GM04503 (cell line): ENCODE measurements at places on chromosomes 5 and 9.

GRCh38 chr9:73923796-73924195 is 573.3 kb upstream of the RORB start:
- no peak for DNase-seq

- DNase-seq: no peak
These were observed 183.1 kb downstream of the PARP8 start for GRCh38 chr5:50849554-50849953.

DNA sequence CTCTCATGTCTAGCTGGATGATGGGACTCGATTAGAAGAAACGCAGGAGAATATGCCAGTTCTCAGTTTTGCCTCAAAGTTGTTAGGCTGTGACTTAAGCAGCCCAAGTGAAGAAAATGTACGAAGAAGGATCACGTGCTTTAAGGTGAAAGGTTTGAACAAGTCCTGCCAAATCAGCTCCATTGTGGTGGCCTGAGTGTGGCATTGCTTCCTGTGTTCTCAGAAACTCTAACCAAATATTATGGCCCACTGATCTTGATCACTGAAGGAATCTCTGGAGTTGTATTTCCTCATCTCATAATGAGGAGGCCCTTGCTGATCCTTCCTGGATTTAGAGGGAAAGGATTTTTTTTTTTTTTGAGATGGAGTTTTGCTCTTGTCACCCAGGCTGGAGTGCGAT is 44.0 kb downstream of the OTULIN start:
- no peak for DNase-seq

- peak; percentile 73 for DNase-seq
These were observed 14.1 kb downstream of the POLR3G start for GRCh38 chr5:90488791-90489190.

DNA sequence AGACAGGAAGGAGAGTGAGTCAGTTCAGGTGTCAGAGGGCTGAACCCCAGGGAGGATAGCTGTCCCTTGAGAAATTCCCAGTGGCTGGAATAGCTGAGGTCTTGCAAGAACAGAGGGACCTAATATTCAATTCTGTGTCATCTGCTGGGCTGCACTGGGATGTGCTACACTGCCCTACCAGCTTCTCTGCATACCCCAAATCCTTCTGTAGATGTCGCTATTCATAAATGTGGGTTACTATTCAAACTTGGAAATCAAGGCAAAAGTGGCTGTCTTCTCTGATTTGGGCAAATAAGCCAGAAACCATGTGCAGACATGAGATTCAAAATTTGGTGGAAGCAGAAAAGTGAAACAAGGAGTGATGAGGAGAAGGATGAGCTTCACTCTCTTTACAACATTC is 16.3 kb downstream of the TNFSF8 start:
- no peak for DNase-seq

GRCh38 chr9:111301195-111301594 is 28.8 kb downstream of the OR2K2 start:
- no peak for DNase-seq

- DNase-seq: no peak
These were observed 22.7 kb downstream of the KLF4 start for GRCh38 chr9:107466826-107467225.

GRCh38 chr5:16918891-16919671 is 17.0 kb downstream of the MYO10 start:
- no peak for DNase-seq

GRCh38 chr5:169944922-169945680 is 35.2 kb downstream of the INSYN2B start:
- DNase-seq: no peak

DNA sequence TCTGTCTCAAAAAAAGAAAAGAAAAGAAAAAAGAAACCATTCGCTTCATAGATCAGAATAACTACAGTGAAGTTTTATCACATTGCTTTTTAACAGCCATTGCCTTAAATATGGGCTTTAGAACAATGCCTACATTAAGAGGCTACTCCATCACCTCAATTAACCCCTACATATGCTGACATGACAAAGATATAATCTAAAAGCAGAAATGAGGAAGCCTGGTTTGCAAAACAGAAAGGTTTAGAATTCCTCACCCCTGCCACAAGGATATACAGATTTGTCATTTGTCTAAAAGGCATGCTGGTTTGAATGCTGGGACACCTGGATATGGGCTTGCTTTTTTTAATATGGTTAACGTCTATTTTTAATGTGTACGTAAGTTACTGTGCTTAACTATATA is 1353.0 kb upstream of the C9orf72 start:
- DNase-seq: no peak

GRCh38 chr9:118961857-118962256 is 407.4 kb downstream of the BRINP1 start:
- DNase-seq: peak; percentile 80

DNA sequence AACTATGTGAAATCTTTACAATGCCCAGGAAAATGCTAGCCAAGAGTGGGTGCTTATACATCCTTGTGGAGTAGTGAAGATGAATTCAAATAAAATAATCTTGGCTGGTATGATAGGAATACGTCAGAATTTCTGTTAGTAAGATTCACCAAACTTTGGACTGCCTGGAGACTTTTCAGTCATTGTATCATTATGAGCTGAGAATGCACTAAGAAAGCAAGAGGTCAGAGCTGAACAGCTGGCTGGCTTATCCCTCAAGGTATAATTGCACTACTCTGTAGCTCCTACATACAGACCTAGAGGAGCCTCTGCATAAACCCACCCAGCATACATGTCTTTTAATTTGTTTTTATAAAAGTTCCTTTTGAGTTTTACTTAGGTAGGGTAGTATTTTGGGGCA is 568.5 kb upstream of the RIOK2 start:
- DNase-seq: no peak

DNA sequence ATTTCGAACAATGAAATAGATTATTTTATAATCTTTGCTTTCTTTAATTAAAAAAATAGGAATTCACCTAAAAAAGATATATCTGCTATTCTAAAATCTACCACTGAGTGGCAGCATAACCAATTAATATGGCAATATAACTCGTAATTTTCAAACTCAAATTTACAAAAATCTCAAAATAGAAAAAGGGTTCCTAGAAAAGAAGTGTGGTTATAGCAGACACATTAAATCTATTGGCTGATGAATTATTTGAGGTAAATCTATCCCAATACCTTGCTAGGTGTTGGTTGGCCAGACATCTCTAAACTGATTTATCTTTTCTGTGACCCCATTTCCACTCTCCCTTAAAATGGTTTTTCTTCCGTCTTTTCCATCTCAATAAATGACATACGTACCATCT is 30.2 kb upstream of the NRG2 start:
- no peak for DNase-seq

GRCh38 chr5:171433352-171433698 is 13.9 kb downstream of the FGF18 start:
- DNase-seq: no peak

DNA sequence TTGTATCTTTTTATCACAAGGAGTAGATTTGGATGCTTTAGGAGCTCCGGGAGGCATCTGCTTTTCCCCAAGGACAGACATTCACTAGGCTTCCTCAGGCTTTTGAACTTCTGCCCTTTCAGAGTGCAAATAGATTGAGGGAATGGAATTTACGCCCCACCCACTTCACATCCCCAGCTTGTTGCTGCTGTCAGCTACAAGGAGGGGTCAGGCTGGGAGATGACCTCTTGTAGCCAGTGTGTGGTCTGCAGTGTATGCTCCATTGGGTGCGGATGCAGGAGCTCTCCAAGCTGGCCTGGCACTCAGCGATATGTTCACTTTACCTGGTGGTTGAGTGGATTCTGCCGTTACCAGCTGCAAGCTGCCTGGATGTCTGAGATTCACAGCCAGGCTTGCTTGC is 6.4 kb downstream of the TNFSF15 start:
- DNase-seq: no peak

- no peak for DNase-seq
These were observed 9.2 kb upstream of the MXD3 start for GRCh38 chr5:177320879-177321278.

- DNase-seq: no peak
These were observed 138.4 kb upstream of the ABCA1 start for GRCh38 chr9:105066275-105066865.

DNA sequence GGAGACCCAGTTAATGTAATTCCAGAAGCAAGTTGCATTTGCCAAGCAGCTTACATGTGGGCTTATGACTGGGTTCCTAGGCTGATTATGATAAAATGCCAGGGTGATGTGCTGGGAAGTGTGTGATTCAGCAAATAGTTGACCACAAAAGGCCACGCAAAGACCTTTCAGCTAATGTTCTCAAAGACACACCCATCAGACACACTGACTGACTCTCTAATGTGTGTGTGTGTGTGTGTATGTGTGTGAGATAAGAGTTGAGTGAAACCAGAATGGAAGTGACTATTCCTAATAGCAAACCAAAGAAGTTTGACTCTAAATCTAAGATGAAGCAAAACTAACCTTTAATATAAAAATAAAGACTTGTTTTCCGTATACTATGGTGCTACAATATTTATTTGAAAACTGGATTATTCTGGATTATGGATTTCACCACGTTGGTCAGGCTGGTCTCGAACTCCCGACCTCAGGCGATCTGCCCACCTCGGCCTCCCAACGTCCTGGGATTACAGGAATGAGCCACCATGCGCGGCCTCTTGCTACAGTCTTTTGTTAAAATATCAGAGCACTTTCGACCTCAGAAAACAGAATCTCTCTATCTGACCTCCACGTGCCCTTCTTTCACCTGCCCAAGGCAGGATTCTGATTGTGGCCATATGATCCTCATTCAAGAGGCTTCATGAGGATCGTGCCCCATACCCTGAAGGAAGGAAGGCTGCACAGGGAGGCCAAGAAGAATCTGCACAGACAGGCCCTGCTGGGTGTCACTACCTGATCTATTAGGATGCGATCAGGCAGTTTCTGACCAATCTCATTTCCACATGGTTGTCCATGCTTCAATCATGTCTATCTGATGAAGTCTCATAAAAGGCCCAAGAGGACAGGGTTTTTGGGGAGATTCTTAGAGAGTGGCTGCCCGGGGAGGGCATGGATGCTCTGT is 75.6 kb downstream of the USP20 start:
- DNase-seq: peak; percentile 99

- no peak for DNase-seq
These were observed 8.3 kb upstream of the RETREG1 start for GRCh38 chr5:16625096-16625495.

DNA sequence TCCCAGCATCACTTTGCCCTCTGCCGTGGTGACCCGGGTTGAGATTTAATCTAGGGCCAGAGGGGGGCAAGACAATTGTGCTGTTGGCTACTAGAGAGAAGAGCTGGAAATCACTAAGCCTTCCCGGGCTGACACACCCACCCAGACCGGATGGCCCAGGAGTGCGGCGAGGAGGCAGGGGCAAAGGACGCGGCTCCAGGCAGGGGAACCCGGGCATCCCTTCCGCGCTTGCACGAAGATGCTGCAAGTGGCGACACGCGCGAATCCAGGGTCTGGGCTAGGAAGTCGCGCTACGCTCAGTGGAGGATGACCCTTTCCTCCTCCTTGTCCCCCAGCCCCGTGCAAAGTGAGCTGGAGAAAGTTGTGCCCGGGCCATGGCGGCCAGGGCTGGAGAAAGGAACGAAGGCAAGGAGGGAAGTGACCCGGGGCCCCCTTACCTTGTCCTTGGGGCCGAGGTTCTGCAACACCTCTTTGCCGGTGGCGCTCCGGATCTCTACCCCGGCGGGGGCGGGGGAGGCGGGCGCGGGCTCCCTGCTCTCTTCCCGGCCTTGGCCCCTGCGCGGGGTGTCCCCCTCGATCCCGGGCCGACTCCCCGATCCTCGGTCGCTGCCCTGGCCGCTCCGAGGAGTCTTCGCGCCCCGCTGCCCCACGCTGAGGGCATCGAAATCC is 693 bp downstream of the DPYSL3 start:
- DNase-seq: no peak

DNA sequence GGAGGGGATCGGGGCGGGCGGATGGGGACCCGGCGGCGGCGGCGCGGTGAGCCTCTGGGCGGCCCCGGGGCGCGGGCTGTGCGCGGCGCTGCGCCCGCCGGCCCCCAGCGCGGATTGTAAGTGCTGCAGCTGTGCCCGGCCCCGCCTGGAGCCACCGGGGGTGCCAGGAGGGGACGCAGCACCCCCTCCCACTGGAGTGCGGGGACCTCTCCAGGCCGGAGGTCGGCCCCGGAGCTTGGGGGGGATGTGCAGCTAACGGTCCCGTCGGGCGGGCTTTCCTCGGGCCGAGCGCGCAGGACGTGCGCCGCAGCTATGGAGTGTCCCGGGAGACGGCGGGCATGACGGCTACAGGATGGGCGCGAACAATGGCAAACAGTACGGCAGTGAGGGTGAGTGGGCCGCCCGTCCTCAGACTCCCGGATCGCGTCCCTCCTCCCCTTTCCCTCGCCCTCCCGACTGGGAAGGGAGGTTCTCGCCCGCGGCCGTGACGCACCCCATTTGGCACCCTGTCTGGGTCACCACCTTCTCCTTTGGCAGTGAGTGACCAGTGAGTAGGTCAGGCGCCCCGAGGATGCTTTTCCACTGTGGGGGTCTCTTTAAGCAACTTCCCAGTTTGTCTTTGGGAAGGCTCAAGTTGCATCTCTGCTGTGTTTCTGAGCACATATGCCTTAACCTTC is 483 bp downstream of the FBXL7 start:
- no peak for DNase-seq

GRCh38 chr5:89047571-89047970 is 164.6 kb upstream of the MEF2C start:
- peak; percentile 30 for DNase-seq

- no peak for DNase-seq
These were observed 10.4 kb downstream of the TRIM14 start for GRCh38 chr9:98108531-98109031.

- peak; percentile 1 for DNase-seq
These were observed 68.7 kb upstream of the WDR41 start for GRCh38 chr5:77560677-77561263.

DNA sequence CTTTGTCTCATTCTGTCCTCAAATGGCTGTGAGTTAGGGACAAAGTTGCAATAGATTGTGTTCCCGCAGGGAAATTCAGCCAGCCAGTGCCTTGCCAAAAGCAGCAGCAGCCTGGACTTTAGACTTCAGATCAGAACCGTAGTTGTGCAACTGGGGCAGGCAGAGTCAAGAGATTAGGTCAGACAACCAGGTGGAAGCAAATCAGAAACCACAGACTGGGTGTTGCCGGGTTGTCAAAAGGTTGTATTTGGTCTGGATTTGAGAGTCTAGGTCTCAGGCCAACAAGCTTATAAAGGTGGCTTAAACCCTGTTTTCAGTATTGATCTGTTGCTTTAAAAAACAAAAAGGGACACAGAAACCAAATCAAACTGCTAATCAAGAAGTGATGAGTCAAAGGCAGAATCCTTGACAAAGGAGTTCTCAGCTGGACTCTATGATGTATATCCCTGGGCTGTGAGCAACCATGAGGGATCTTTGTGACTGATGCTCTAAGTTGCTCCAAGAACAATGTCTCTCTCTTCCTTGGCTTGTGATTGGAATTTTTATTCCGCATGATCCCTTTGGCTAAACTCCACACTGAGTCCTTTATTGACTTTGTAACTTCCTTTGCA is 20.9 kb downstream of the RFK start:
- DNase-seq: no peak

- DNase-seq: no peak
These were observed 453.3 kb upstream of the KLF4 start for GRCh38 chr9:107942856-107943255.

- DNase-seq: no peak
These were observed 21.2 kb upstream of the PFDN1 start for GRCh38 chr5:140324041-140324600.

- no peak for DNase-seq
These were observed 258.6 kb downstream of the FANCC start for GRCh38 chr9:95058795-95059386.
